ENCODE measurements at places on chromosomes 4 and X. TPM values are rescaled to one million over a fixed set of nuclear protein-coding genes. Genes with fewer than 3 reads are reported as not detected.

ETNPPL gene
- 0.24 TPM for polyA plus RNA-seq

- DNase-seq, result no peak
Measured at GRCh38 chrX:7446815-7447214, 298.9 kb upstream of the PUDP start.

DNA sequence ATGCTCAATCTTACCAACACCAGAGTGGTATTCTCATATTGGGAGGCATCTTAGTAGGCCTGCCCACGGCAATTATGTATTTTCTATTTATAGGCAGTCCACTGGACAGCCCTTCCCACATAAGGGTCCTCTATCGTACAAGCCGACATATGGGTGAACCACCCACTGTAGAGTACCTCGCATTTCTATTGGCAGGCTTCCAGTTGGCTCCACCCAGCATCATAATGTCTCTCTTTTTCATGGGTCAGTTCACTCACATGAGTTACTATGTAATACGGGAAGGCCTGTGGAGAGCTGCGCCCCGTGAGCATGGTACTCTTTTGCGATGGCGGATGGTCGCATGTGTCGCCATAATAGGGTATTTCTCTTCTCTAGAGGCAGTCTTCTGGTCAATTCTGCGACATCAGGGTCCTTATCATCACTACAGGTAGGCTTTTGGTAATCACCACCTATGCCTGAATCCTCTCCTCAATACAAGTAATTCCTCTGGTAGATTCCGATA is 29.4 kb upstream of the FOXR2 start:
- no peak for DNase-seq

DNA sequence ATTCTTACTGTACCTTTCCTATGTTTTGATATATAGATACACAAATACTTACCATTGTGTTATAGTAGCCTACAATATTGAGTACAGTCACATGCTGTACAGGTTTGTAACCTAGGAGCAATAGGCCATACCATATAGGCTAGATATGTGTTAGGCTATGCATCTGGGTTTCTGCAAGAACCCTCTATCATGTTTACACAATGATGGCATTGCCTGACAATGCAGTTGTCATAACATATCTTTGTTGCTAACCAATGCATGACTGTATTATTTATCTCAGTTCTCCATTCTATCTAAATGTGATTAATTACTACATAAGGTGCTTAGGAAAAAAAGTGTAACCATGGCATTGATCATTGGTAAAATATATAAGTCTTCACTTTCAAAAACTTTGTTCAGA is 10.0 kb upstream of the SPCS3 start:
- no peak for DNase-seq

GRCh38 chr4:35942092-35942491 is 302.2 kb downstream of the ARAP2 start:
- DNase-seq, result no peak

DNA sequence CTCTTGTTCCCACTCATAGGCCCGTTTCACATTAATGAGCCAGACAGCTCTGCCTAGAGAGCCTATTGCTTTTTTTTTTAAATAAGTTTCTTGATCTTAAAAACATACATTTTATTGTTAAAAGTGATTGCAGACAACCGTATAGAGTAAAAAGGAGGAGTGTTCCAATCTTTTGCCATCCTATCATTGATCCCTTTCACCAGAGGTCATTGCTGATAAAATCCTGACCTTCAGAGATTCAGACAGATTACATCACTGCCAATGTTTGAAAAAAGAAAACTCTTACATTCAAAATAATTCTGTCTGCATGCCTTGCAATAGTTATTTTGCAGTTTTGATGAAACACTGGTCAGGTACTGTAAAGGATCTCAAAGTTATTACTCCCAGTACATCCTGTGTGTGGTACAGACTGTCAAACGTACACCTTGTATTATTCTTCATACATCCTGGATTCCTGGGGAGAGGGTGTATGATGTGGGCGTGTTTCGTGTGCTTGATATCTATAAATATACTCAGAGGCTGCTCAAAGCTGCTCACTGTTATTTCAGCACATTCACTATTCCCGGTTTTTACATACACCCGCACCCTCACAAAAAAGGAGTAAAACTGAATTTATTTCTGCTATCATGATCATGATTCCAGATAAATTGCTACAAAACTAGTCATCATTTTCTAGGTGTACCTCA is 15.4 kb upstream of the KLHL2 start:
- no peak for DNase-seq

DNA sequence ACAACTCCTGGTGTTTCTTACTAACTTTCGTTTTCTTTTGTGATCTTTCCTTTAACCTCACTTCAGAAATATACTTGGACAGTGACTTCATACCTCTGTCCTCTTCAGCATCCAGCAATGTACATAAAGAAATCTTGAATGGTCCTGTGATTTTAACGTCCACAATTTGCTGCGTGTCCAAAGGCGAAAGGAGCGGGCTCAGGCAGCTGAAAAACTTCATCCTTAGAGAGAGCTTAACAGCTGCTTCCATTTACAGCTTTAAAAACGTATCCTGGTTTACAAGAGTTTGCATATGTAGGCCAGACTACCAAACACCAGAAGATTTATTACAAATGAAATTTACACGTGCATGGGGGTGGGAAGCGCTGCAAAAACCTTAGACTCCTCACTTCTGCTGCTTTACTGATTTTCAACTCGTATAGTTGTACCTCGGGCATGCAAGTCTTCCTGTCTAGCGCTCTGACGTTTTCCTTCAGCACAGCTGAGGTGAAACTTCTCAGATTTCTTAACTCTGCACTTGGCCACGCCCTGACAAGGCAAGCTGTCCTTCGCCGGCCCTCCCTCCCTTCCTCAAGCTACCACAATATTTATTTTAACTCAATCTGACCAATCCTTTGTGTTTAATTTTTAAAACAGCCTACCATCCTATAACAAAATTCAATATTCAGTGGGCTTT is 406.4 kb downstream of the FAM47A start:
- peak; percentile 39 for DNase-seq

- no peak for DNase-seq
Measured at GRCh38 chr4:47715716-47716416, 122.0 kb downstream of the CORIN start.

DMRTC1B gene
- 4.6 TPM for polyA plus RNA-seq

- DNase-seq, result no peak
Measured at GRCh38 chr4:157114671-157115070, 38.7 kb downstream of the GLRB start.

FGFBP2 gene
- polyA plus RNA-seq, result not detected

INTU gene
- 26.4 TPM for polyA plus RNA-seq

- no peak for DNase-seq
Measured at GRCh38 chrX:20378233-20378920, 111.7 kb upstream of the RPS6KA3 start.

DNA sequence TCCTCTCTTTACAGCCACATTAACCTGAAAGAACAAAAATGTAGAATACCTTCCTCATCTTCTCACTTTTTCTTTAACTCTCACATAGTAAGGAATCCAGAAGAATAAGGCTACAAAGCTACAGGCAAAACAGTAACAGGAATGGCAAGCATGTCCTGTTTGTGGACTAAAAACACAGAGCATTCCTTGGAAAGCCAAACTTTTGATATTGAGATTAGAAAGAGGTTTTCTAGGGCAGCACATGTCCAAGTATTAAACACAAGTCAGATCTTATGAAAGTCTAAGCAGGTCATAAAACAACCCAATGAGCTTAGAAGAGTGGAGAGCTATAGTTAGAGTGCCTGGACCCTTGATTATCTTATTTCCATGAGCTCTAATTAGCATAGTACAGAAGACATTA is 58.2 kb upstream of the FAM9C start:
- no peak for DNase-seq

- no peak for DNase-seq
Measured at GRCh38 chr4:73348185-73348584, 55.9 kb upstream of the ALB start.

GRCh38 chr4:76155979-76156378 is 7.8 kb upstream of the NUP54 start:
- DNase-seq, result no peak

GRCh38 chr4:67365661-67366245 is 179.6 kb downstream of the CENPC start:
- no peak for DNase-seq

DNA sequence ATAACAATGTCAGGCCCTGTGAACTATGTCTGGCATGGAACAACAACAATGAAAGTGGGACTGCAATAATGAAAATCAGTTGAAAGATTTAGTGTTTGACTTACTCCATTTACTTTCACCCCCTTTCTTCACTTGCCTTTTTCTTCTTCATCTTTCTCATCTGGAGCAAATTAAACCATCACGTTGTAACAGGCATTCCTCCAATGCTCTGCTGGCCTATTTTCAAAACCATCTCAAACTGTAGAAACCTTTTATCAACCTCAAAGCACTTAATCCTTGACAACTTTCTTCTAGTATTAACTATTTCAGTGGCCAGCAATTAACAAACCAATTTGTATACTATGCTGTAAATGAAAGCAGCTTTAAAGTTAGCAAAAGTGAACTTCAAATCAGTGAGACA is 8.3 kb downstream of the KLHL13 start:
- DNase-seq, result no peak

ASB11 gene
- polyA plus RNA-seq, result 0.15 TPM

DNA sequence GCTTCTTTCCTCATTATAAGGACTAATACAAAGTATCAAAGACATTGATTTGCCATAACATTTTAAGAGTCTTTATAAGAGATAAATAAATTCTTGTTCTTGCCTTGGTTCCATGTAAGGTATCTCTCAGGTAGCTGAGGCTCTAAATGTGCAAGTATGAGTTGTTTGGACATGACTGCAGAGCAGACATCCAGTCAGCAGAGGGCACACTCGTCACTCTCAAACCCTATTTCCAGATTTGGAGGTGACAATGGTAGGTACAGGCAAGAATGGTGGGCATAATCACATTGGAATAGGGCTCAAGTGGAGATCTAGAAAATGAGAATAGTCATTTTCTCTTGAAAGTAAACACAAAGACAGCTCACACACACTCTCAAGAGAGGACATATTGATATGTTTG is 133.3 kb upstream of the ZIC3 start:
- no peak for DNase-seq
